ENCODE measurements at places on chromosomes 5 and 9.

DNA sequence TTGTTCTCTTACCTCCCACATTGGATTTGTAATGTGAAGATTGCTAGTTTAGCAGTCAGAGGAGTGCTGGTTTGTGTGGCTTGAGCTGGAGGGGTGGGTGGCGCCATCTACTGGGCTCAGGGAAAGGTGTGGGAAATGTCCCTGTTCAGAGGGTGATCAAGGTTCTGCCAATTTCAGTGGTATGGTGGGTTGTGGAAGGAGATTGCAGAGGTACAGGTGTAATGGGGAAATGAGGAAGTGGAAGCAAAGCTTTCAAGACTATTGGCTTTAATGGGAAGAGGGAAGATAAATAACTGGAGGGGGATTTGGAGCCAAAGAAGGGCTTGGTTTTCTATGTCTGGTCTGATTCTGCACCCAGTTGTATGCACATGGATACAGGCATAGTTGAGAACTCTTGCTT lies 76.4 kb downstream of the OSMR start:
- peak; percentile 19 for DNase-seq

DNA sequence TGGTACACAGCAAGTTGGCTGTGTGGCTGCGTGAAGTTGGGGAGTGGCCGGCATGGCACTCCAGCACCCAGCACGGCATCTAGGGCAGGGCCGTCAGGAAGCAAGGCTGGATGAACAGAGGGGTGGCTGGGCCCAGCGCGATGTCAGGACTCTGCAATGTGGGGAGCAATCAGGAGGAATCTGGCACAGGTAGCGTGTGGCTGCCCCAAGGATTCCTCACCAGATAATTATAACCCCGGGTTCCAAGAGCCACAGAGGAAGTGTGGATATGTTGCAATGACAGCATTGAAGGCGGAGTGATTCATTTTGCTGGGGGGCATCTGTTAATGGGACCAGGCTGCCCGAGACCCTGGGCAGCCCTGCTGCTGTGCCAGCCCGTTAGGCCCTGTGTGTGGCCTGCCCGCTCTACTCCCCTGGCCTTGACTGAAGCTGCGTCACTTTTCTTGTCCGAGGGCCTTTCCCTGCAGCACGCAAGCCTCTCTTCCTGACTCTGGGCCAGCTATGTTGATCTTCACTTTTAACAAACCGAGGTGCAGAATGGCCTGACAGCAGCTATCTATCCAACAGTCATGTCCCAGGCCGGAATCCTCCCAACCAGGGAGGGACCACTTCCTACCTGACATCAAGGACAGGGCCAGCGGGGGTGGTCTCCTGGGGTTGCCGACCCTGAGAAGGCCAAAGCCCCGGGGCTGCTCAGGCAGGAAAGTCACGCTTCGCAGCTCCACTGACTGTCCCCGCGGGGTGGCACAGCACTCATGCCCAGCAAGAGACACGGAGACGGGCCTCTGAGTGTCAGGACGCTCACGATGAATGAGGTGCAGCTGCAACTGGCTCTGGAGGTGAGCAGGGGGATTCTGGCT lies 118.0 kb upstream of the PHYKPL start:
- no peak for DNase-seq

DNA sequence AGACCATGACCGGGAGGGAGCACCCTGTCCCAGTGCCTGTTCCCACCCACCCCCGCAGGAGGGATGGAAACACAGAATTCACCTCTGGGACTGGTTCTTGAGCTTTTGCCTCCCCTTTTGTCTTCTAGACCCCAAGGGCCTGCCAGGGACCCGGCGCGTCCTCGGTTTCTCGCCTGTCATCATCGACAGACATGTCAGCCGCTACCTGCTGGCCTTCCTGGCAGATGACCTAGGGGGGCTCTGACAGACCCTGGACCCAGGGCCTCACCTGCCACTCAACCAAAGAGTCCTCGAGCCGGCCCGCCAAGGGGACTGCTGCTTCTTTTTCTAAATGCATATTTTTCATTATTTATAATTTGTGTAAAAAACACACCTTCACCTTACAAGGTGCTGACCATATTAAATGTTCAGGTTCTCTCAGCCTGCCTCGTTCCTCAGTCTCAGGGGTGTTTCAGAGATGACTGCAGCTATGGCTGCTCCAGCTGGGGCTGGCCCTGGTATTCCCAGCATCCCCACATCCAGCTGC lies 16.9 kb downstream of the CARD19 start:
- DNase-seq: no peak

GRCh38 chr5:144691936-144692335 lies 521.3 kb downstream of the KCTD16 start:
- DNase-seq: no peak

DNA sequence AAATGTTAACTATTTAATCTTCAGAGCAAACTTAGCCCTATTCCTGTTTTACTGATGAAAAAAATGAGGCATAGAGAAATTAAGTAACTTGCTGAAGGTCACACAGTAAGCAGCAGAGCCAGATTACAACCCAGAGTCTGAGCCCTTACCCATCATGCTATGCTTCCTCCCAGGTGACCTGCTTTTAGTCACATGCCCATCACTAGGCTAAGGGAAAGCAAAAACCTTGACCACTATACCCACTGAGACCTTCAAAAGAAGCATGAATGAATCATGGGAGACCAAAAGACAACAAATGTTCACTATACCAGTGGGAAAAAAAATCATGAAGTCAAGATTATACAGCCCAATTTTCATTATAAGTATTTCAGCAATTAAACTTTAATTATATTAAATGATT lies 5.3 kb upstream of the HAUS6 start:
- no peak for DNase-seq

GRCh38 chr5:35317586-35317985 lies 87.3 kb upstream of the PRLR start:
- DNase-seq: no peak

- no peak for DNase-seq
These were observed 4.4 kb downstream of the SLC25A25 start for GRCh38 chr9:128072144-128073021.

DNA sequence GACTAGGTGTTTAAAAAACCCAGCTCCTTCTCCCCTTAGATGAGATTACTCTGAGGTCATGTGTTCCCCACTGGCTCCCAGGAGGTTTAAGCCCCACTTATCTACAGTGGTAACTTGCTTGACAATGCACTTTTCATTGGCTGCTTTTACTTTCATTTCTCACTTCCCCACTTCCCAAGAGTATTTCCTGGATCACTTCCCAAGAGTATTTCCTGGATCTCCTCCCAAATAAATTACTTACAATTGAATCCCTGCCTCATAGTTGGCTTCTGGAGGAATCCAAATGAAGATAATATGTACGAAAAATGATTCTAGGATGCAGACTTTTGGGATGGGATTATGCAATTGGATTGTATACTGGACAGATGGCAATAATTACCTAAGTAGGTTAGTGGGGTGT lies 47.1 kb upstream of the CHSY3 start:
- DNase-seq: no peak

GRCh38 chr9:34396276-34397214 lies 19.8 kb upstream of the MYORG start:
- DNase-seq: no peak

DNA sequence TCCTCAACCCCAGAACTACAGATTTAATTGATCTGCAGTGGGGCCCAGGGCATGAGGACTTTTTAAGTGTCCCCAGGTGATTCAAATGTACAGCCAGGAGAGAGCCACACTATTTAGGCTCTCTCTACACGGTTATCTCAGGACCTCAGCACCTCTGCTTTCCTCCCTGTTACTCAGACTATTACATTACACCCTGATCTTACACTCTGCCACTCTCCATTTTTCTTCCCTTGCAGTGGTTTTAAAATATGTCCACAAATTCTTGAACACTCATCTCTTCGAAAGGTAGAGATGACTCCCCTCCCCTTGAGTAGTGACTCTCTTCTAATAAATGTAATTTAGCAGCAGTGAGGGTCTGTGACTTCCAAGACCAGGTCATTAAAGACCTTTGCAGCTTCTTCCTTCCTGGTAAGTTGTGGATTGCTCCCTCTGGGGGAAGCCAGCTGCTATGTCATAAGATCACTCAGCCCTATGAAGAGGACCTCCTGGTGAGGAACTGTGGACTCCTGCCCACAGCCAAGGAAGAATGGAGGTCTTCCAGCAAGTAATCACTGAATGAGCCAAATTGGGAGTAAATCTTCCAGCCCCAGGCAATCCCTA lies 87.5 kb upstream of the SSBP2 start:
- DNase-seq: no peak

DNA sequence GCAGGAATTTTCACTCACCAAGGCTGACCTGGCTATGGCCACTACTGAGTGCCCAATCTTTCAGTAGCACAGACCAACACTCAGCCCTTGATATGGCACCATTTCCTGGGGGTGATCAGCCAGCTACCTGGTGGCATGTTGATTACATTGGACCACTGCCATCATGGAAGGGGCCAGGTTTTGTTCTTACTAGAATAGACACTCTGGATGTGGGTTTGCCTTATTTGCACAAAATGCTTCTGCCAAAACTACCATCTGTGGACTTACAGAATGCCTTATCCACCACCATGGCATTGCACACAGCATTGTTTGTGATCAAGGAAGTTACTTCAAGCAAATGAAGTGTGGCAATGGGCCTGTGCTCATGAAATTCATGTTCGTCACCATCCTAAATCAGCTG lies 69.7 kb upstream of the SH3GL2 start:
- no peak for DNase-seq

DNA sequence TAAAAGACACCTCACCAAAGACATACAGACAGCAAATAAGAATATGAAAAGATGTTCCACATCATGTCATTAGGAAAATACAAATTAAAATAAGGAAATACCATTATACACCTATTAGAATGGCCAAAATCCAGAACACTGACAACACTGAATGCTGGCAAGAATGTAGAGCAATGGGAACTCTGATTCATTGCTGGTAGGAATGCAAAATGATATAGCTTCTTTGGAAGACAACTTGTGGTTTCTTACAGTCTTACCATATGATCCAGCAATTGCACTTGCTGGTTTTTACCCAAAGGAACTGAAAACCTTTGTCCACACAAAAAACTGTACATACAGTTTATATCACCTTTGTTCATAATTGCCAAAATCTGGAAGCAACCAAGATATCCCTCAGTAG lies 6.5 kb downstream of the TMEM161B start:
- DNase-seq: no peak

- DNase-seq: no peak
These were observed 175.1 kb upstream of the CDH10 start for GRCh38 chr5:24819841-24820240.

- no peak for DNase-seq
These were observed 61.4 kb upstream of the VLDLR start for GRCh38 chr9:2560180-2560579.

- DNase-seq: no peak
These were observed 193.2 kb upstream of the KIF2A start for GRCh38 chr5:62112689-62113228.

DNA sequence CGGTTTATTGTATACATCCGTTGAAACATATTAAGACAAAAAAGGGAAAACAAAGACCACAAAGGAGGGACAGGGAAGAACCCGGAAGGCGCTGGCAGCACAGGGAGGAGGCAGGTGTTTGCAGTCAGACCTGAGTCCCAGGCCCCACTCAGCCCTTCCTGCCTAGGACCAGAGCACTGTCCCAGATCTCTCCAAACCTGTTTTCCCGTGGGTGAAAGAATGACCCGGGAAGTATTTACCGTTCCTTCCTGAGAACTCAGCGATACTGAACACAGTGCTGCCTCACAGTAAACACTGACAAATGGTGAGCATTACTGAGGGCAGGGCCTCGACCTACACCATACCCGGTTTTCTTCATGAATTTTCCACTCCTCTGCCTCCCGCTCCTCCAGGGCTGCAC lies 1.2 kb downstream of the ABO start:
- no peak for DNase-seq

- no peak for DNase-seq
These were observed 13.5 kb downstream of the ZNF346 start for GRCh38 chr5:177035976-177036375.

GRCh38 chr9:85522459-85523092 lies 219.2 kb downstream of the AGTPBP1 start:
- peak; percentile 4 for DNase-seq

GRCh38 chr5:83025690-83026478 lies 51.3 kb downstream of the TMEM167A start:
- DNase-seq: no peak

DNA sequence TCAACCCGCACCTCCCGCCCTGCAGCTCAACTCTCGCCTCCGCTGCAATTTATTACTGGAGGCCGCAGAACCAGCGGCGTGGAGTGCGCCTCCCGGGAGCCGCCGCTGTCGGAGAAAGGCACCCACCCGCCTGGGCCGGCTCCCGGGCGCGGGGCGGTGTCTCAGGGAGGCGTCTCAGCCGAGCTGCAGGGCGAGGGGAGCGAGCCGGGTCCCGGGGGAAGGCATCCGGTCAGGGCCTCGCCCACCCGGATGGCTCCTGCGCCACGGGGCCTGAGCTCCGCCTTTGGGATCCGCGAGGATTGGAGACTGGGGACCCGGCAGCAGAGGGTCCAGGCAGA lies 32.9 kb downstream of the TSPAN17 start:
- no peak for DNase-seq

DNA sequence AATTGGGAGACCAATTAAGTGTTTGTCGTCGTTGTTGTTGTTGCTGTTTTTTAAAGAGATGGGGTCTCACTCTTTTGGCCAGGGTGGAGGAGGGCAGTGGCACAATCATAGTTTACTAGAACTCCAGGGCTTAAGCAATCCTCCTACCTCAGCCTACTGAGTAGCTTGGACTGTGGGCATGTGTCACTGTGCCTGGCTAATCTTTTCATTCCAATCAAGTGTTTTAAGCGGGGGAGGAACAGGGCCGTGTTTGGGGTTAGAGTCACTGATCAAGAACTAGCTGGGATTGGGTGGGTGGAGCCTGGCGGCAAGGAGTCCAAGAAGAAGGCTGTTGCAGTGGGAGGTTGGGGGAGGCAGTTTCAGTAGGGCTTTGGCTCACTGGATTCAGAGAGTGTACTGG lies 13.8 kb downstream of the SNX30 start:
- DNase-seq: no peak

DNA sequence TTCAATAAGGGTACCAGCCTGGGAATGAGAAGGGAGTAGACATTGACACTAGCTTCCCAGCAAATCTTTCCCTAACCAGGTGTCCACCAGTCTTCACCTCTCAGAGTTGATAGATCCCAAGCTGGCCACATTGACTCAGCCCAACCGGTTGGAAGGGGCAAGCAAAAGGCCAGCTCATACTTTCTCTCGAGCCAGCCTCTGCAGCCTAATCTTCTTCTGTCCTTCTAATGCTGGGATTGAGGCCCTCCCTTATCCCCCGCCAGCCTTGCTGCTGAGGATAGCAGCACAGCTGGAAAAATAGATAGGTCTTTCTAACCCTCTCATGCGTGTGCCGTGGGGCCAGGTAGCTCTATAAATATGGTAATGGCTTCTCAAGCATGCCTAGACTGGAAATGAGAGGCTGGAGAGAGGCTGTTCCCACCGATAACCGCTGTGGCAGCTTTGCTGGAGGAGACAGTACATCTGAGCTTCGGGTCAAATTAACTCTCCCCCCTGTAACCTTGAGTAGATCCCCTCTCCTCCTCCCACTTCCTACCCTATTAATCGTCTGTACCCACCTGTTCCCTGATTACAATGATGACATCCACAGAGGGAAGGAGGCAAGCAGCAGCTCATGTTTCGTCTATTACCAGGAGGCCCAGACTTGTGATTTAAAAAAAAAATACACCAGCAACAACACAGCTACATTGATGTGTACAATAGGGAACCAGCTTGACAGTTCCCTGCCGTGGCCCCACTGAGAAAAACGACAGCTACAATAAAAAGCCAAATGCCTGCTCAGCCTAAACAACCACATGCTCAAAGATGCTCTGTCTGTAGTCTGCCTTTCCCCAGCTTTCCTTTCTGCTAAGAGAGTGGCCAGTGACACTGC lies 219.9 kb upstream of the BRINP1 start:
- no peak for DNase-seq

GRCh38 chr5:43891112-43891511 lies 288.1 kb downstream of the NNT start:
- no peak for DNase-seq
